ENCODE measurements at places on chromosomes 12 and 14.
A peak's percentile ranks its signal among the peaks of the same experiment; 100 is the strongest.

- peak; percentile 38 for DNase-seq
Measured at GRCh38 chr14:92659765-92660561, 88.5 kb downstream of the LGMN start.

GRCh38 chr14:78070344-78070743, 99.8 kb upstream of the NRXN3 start:
- peak; percentile 9 for DNase-seq

GRCh38 chr12:92363295-92364146, 217.9 kb upstream of the BTG1 start:
- DNase-seq = peak; percentile 98

- DNase-seq = no peak
Measured at GRCh38 chr12:84995641-84996040, 40.4 kb downstream of the TSPAN19 start.

- no peak for DNase-seq
Measured at GRCh38 chr12:119249383-119250155, 70.8 kb downstream of the HSPB8 start.
